ENCODE measurements at places on chromosomes 11 and 22.
A peak's percentile ranks its signal among the peaks of the same experiment; 100 is the strongest.

DNA sequence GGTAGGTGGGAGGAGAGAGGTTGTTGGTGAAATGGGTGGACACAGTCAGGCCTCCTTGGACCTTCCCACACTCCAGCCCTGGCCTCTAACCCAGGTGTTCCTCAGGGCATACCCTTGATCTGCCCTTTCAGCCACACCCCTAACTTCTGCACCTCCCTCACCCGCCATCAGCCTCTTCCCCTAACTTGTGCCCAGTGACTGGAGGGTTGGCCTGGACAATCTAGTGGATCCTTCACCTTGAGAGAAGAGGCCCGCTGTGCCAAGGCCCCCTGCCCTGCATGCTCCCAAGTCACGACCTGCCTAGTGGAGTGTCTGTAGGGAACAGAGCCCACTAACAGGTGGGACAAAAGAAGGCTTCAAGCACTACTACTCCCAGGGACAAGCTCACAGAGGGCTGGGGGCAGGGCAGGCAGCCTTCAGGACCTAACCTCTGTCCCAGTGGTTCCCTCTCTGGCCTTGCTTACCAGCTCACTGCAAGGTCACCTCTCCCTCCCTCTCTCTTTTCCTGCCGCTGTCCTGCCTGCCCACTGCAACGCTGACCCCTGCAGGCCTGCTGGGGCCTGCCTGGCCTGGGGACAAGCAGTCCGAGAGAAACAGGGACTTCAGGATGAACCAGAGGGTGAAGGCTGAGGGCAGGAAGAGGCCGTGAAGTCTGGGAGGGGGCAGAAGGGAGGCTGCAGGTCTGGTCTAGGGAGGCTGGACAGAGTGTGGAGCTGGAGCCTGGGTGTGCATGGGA, 3.3 kb downstream of the SYT7 start:
- no peak for DNase-seq

DNA sequence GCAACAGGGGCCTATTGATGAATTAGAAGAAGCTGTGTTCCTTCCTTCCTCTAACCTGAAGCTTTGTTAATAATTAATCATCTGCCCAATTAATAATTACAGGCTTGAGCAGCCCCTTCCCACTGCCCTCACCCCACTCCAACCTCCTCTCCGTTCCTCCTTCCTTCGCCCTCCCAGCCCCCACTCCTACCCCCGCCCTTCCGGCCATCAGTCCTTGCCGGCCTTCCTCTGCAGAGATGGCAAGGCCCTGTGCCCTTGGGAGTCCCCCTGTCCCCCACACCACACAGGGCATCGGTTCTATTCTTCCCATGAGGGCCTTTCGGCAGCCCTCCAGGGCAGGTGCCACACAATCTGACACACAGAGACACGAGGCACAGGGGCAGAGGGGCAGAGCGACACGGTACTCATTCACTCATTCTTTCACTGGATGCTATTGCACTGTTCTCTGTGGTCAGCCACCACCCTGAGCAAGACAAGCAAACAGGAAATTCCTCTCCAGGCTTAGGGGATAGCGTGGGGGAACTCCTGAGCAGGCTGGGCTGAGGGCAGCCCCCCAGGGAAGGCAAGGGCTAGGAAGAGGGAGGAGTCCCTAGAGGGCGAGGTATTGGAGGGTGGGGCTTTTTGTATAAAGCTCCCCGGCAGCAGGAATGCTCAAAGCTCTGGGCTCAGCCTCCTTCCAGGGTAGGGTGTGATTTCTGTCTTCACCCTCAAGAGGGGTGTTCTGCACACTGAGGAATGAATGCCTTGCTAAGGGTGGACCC, 14.7 kb downstream of the MGAT3 start:
- no peak for DNase-seq

- DNase-seq = peak; percentile 41
Observed at GRCh38 chr11:68354148-68354872, 41.9 kb downstream of the LRP5 start.

- no peak for DNase-seq
Observed at GRCh38 chr11:1632053-1632714, 2.6 kb downstream of the KRTAP5-5 start.

- no peak for DNase-seq
Observed at GRCh38 chr11:73265853-73266645, 6.1 kb upstream of the P2RY6 start.

- no peak for DNase-seq
Observed at GRCh38 chr22:20624161-20624616, 116.8 kb downstream of the MED15 start.

DNA sequence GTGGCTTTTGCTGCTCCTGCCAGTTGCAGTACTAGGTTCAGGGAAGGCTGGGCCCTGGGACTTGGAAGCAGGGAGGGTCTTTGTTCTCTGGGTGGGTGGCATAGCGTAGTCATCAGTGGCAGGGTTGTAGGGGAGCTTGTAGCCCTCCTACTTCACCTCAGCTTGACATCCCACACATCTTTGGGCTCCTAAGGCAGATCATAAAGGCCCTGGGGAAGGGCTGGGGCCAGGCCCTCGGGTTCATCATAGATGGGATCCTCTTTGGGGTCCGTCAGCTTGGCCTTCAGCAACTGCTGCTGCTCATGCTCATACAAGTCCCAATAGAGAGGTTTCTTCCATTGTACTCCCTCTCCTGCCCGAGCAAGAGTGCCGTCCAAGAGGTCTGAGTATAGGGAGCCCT, 6.0 kb upstream of the PHOX2A start:
- DNase-seq = no peak

GRCh38 chr11:76206327-76207081, at the start of gene WNT11:
Gene WNT11 (minus strand): TSS chr11:76206502. CDS start chr11:76206407, 95 bp downstream.
- no peak for DNase-seq

- no peak for DNase-seq
Observed at GRCh38 chr11:44427432-44427831, 117.5 kb upstream of the ALX4 start.

DNA sequence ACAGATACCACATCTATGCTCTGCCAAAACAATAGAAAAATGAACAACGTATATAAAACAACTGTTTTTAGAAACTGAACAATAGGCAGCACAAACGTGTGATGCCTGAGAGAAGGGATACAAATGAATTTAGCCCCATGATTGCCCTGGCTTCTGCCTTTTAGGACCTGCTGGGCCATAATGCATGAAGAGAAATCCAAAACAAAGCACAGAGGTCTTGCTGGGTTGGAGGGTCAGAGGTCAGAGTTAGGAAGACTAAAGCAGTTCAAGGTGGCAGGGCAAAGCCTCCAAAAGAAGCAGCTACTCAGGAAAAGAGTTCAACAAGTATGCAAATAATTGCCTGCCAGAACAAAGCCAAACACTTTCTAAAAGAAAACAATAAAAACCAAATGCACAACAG, 138.5 kb downstream of the TTC28 start:
- no peak for DNase-seq

DNA sequence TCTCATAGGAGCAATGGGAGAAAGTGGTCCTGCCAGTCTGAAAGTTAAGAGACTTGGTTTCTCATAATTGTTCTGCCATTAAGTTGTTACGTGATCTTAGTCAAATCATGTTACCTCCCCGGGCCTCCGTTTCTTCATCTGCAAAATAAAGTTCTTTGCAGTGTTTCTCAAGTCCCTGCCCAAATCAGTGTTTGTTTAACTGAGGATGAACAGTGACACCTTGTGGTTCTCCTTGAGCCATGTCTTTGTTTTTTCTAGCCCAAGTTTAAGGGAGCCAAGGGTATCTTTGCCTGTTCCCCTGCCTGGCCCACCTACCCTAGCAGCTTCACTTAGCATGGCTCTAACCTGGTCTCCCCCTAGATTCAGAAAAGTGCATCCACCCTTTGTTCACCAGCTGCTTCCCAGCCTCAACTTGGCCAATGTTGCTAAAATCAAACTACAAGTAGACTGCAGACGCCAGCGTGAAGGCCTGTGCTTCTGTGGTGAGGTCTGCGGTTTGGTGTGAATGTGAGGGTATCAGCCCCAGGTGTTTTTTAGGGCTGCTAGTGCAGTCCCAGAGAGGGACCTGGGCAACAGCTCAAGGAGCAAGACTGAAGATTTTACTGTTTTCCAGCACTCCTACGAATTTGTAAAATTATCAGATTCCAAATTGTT, 35.5 kb downstream of the FZD4 start:
- DNase-seq = no peak

GRCh38 chr11:68584097-68584496, 100.2 kb upstream of the GAL start:
- DNase-seq = no peak

GRCh38 chr11:19651028-19651427, 61.6 kb upstream of the NAV2 start:
- no peak for DNase-seq

GRCh38 chr22:49203091-49203858, 624.4 kb downstream of the BRD1 start:
- no peak for DNase-seq

GRCh38 chr11:11108026-11108425, 245.0 kb downstream of the CSNK2A3 start:
- DNase-seq = no peak

GRCh38 chr11:92225125-92225567, 528 bp downstream of the FAT3 start:
- DNase-seq = peak; percentile 3

GRCh38 chr11:129937592-129938238, 42.3 kb upstream of the NFRKB start:
- no peak for DNase-seq

DNA sequence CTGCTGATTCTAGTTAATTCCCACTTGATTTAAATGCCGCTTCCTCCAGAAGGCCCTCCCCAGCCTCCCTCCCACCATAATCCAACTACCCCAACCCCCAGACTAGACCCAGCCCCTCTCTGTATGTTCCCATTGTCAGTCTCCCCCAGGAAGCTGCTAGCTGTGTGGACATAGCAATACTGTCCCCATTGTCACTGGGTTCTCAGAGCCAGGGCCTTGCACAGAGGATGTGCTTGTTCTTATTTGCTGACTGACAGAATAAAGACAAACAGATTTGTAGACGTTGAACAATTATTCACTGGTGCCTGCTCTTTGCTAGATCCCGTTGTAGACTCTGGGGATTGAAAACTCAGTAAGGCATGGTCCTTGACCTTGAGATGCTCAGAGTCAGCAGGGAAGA, 45.7 kb upstream of the NAV2 start:
- no peak for DNase-seq

- DNase-seq = no peak
Observed at GRCh38 chr11:61404641-61405040, 12.3 kb downstream of the TMEM216 start.

DNA sequence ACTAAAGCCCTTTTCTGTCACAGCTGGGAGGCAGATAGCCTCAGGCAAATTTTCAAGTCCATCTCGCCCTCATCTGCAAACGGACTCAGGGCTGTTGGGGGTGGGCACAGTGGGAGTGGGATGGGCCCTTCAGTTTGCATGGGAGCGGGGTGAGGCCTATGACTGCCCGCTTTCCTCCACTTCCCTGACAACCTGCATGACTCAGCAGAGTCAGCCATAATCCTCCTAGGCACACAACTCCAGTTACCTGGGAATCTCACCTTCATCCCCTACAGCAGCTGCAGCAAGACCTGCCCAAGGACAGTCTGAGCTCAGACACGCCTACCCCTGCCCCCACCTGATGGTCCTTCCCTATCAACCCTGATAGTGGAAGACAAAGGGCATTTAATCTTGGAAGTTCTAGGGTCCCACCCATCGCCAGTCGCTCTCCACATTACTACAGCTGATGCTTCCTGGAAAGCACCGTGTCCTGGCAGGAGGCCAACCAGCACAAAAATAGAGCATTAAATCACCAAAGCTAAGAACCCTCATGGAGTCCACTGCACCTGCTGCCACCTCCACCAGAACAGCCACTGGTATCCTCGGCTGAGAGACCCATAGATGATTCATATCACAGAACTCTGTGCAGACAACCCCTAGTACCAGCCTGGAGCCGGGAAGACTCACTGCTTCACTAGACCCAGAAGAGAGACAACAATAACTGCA, 319.3 kb downstream of the DCDC1 start:
- DNase-seq = no peak

GRCh38 chr11:63610604-63611394, 3.4 kb downstream of the PLAAT3 start:
- no peak for DNase-seq

DNA sequence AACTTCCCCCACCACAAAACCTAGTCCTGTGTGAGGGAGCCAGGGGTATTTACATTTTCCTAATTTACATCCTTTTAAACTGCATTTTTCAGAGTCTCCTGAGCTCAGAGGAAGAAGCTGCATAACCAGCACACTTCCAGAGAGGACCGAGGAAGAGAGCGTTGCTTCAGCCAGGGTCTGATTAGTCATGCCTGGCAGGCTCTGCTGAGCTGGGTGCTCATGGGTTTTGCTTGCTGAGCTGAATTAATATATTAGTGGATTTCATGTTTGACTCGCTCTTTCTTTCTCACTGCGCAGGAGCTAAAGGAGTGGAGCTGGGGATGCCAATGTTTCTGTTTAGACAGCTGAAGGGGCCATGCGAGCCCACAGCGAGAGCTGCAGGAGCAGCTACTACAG, 539.3 kb upstream of the B3GAT1 start:
- DNase-seq = no peak

GRCh38 chr11:128411812-128412211, 175.5 kb downstream of the ETS1 start:
- no peak for DNase-seq

- no peak for DNase-seq
Observed at GRCh38 chr11:36069576-36070212, 125.8 kb downstream of the LDLRAD3 start.

DNA sequence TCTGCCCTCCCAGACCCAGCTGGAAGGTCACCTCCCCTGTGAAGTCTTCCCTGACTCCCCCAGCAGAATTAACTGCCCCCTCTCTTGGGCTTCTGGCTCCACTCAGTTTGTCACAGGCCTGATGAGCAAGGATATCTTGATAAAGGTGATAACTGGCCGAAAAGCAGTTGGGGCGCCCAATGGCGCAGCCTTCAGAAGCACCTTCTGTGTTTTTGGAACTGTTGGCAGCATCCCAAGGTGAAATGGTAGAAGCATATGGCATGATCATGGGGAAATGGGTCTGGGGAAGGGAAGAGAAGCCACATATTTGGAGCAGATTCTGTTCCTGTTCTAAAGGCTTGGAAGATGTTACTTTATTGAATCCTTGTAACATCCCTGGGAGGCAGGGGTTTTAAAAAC, 2.8 kb upstream of the TAB1 start:
- DNase-seq = no peak

DNA sequence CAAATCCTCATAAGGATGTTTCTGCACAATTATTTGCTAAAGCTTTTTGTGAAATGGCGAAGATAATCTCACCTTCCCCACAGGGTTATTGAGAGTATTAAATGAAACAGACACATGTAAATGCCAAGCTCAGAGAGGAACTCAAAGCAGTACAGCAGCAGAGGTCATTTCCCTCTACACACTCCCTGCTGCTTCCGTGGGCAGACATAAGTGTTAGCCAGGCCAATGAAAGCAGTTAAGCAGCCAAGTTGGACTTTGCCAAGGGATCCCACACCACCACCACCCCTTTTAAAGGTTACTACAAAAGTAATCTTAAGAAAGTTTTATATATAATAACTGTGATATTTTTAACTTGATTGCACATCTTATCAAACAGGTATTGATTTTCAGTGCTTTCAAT, 4.0 kb upstream of the FAM111A start:
- DNase-seq = no peak

GRCh38 chr11:9263840-9264315, 1.3 kb downstream of the DENND5A start:
- no peak for DNase-seq

DNA sequence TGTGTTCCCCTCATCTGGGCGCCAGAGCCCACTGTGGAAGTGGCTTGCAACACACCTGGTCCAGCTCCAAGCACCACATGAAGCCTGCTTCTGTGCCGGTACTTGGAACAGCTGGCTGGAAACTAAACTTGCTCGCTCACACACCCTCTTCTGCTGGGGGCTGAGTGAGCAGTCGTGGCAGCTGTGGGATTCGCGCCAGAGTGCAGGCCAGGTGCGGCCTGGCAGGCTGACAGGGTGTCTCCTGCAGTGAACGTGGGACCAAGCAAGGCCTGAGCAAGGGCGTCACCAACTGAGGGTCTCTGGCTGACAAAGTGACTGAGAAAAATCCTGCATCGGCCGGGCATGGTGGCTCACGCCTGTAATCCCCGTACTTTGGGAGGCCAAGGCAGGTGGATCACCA, 15.2 kb downstream of the SMC1B start:
- DNase-seq = no peak

Measured in T1000 (cell line).